Inflammatory macrophage treated with lipopolysaccharide for 1 hour (primary cell): ENCODE measurements at places on chromosomes 12 and 14.

- DNase-seq: no peak
Observed at GRCh38 chr14:92959761-92960680, 37.1 kb downstream of the CHGA start.

DNA sequence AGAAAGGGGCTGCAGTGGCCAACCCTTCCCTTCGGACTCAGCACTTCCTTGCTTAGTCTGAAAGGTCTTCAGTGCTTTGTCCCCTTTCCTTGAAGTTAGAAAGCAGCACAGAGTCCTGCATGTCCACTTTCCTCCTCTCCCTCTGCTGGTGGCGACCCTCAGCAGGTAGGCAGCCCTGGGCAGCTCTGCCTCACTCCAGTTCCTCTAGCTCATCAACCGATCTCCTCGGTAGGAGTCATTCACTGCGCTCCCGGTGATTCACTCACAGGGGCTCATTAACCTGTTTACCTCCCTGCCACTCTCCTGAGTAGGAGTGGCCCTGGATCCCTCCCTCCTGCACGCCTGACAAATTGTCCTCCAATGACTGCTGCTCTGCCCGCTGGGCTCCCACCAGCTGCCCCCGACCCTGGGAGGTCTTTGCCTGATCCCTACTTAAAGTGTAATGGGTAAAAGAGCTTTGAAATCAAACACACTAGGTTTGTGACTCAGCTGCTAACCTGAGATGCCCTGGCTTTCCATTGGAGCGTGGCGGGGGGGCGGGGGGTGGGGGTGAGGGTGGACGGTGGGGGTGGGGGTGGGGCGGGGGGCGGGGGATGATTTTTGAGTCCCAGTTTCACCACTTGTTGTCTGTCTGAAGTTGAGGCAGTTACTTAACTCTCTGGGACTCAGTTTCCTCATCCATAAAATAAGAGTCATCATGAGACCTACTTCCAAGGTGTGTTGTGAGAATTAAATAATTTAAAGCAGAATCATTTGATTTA lies 4.2 kb downstream of the SCNN1A start:
- no peak for DNase-seq

DNA sequence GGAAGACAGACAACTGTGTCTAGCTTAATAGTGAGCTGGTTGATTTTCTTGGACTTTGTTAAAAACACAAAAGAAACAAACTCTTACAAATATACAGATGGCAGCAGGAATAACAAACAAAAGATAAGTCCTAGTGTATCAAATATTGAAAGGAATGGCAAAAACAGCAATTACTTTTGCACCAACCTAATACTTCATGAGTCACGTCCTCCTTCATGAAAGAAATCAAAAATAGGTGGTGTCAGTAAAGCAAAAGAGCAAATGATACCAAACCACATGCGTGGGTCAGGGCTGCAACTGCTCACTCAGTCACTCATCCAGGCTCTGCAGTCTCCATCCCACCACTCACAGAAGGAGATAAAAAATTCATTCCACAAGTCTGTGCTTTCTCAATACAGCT lies 11.8 kb downstream of the ATG14 start:
- no peak for DNase-seq

GRCh38 chr12:4193821-4194220 lies 79.7 kb upstream of the CCND2 start:
- DNase-seq: no peak

DNA sequence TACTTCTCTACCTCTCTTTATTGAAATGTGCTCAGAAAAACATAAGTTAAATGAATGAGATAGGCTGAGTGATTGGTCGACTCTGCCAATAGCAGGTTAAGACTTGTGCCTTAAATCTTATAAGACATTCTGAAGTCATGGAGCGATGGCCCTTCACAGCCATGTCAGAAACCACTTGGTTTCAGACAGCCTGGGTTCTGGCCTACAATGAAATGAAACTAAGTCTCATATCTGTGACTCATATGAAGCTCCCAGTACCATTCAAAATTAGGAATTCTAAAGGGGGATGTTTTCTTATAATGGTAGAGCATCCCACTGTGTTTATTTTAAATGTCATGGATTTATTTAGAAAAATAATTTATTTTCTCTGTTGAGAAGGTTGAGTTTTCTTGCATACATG lies 42.6 kb downstream of the PLXNC1 start:
- no peak for DNase-seq
